ENCODE measurements at places on chromosomes 5 and 9.

GRCh38 chr5:83919071-83920041 lies 198.7 kb upstream of the HAPLN1 start:
- no peaks in the 10 kb centered on the region for H3K36me3 ChIP-seq
- peak overlapping the region; percentile 34 for H3K27ac ChIP-seq
- peaks cover 2% of the 10 kb centered on the region for H3K4me1 ChIP-seq
- H3K4me3 ChIP-seq: no peak overlapping the region

DNA sequence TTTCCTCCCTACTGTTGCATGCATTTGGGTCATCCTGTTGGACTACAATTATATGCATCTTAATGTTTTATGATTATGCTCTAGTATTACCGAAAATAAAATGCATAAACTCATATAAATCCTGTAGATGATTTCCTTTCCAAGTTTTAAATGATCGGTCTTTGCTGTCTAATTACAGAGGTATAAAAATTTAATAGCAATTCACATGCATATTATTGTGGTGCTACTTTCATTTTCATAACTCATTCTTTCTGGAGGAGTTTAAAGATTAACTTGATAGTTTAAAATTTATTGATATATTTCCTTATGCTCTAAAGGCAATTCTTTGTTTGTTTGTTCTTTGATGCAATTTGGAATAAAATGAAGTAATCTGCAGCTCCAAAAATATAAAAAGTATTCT lies 1475.1 kb downstream of the MAT2B start:
- H3K27ac ChIP-seq: no peak overlapping the region
- no peak overlapping the region for H3K4me3 ChIP-seq
- no peak for DNase-seq
- H3K4me1 ChIP-seq: no peaks in the 10 kb centered on the region
- no peaks in the 10 kb centered on the region for H3K27me3 ChIP-seq
- no peaks in the 10 kb centered on the region for H3K36me3 ChIP-seq

DNA sequence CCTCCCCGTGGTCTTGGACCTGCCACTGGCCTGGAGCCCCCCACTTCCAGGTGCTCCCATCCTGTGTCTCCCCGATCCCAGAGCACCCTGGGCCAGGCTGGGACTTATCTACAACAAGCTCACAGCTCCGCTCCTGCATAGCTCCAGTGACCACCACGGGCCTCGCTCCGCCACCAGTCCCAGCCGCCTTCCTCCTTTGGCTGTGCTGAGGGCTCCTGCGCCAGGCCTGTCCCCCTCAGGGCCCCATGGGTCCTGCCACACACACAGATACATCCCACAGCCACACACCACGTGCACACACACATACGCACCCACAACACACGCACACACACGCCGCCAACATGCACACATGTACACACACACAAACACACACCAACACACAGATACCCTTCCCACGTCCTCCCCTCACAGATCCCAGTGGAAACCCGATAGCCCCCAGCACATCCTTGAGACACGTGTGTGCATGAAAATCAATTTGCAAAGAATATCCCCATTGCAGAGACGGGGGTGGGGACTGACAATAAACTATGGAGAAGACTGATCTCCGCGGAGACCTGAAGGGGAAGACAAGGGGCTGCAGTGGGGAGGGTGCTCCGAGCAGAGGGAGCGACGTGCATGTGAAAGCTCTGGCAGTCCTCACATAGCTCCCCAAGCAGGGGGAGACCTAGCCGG lies 18.5 kb upstream of the LAMC3 start:
- no peak overlapping the region for H3K4me3 ChIP-seq
- H3K27ac ChIP-seq: no peak overlapping the region
- peaks cover 10% of the 10 kb centered on the region for H3K4me1 ChIP-seq
- DNase-seq: no peak
- H3K27me3 ChIP-seq: peaks cover 71% of the 10 kb centered on the region
- no peaks in the 10 kb centered on the region for H3K36me3 ChIP-seq

DNA sequence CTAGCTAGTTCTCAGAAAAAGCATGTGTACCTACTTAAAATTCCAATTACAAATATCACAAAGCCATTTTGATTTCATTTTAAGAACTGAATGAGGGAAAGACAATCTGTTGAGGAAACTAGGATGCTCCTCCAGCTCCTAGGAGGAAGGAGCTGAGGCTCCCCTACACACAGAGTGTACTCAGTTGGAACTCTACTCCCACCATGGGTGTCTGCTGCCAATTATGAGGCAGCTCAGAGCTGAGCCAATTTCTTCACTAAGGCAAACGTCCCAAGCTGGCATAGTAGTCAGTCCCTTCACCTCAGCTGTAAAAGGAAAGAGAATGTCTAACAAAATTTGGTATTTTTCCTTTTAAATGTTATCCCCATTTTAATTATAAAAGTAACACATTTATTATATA lies 300.0 kb upstream of the TRPC7 start:
- peaks cover 2% of the 10 kb centered on the region for H3K4me1 ChIP-seq
- no peak for DNase-seq
- no peak overlapping the region for H3K27ac ChIP-seq
- no peak overlapping the region for H3K4me3 ChIP-seq

DNA sequence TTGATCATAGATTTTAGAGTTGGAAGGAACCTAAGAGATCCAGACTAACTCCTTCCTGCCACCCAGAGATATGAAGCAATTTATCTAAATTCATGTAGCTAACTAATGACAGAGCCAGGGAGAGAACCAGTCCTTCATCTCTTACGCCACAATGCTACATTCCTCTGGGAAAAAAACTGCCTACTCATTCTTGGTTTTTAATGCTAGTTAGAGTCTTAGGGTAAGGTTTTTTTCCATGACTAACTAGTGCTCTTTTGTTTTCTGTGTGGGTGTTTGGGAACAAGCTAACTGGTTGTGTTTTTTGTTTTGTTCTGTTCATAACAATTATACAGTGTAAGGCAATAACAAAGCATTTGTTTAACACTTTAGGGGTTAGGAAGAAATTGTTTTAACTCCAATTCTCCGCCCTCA lies 52.4 kb downstream of the SLC44A1 start:
- peak; percentile 98 for DNase-seq
- peaks cover 20% of the 10 kb centered on the region for H3K36me3 ChIP-seq
- H3K27me3 ChIP-seq: no peaks in the 10 kb centered on the region

GRCh38 chr5:11143456-11144267 lies 382.6 kb upstream of the DAP start:
- H3K27ac ChIP-seq: no peak overlapping the region
- no peak for DNase-seq
- no peaks in the 10 kb centered on the region for H3K36me3 ChIP-seq

GRCh38 chr9:109182940-109183798 lies 16.1 kb upstream of the FRRS1L start:
- H3K27ac ChIP-seq: no peak overlapping the region
- DNase-seq: peak; percentile 29
- H3K36me3 ChIP-seq: no peaks in the 10 kb centered on the region
- no peaks in the 10 kb centered on the region for H3K4me1 ChIP-seq
- H3K27me3 ChIP-seq: peaks cover 58% of the 10 kb centered on the region
- H3K4me3 ChIP-seq: no peak overlapping the region

- no peaks in the 10 kb centered on the region for H3K27me3 ChIP-seq
- H3K4me1 ChIP-seq: peaks cover 11% of the 10 kb centered on the region
- DNase-seq: peak; percentile 55
- peak overlapping the region; percentile 91 for H3K27ac ChIP-seq
- no peaks in the 10 kb centered on the region for H3K36me3 ChIP-seq
Observed at GRCh38 chr9:16039218-16039987, 486.6 kb downstream of the CCDC171 start.

- H3K4me1 ChIP-seq: no peaks in the 10 kb centered on the region
- no peak for DNase-seq
- H3K36me3 ChIP-seq: no peaks in the 10 kb centered on the region
- no peaks in the 10 kb centered on the region for H3K27me3 ChIP-seq
- H3K4me3 ChIP-seq: no peak overlapping the region
Observed at GRCh38 chr9:107895501-107896001, 406.0 kb upstream of the KLF4 start.

- DNase-seq: no peak
- no peaks in the 10 kb centered on the region for H3K4me1 ChIP-seq
- H3K36me3 ChIP-seq: peaks cover 64% of the 10 kb centered on the region
Observed at GRCh38 chr5:178869577-178869976, 9.8 kb downstream of the ZNF354B start.

GRCh38 chr5:180129291-180130190 lies 58.0 kb upstream of the RNF130 start:
- peaks cover 14% of the 10 kb centered on the region for H3K4me1 ChIP-seq
- no peak for DNase-seq
- H3K36me3 ChIP-seq: no peaks in the 10 kb centered on the region
- peaks cover 11% of the 10 kb centered on the region for H3K27me3 ChIP-seq
- H3K27ac ChIP-seq: no peak overlapping the region

DNA sequence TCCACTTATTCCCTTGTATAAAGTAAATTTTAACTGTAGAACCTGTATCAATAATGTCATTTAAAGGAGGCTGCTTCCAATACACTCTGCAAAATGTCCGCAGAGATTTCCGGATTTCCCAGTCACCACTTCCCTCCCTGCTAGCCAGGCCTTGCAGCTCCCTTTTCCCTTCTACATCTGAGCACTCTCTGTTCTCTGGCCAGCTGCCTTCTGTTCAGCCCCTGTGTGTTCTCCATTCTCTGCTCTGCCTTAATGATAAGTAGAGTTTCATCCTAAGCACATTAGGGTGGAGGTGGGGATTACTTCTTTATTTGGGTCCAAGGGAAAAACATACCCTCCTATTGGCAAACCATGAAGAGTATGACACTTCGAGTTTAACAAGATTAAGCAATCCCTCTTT lies 719.6 kb upstream of the WWC1 start:
- H3K36me3 ChIP-seq: no peaks in the 10 kb centered on the region
- no peak for DNase-seq
- no peak overlapping the region for H3K27ac ChIP-seq

GRCh38 chr5:135392256-135392655 lies 6.8 kb downstream of the MACROH2A1 start:
- peaks cover 14% of the 10 kb centered on the region for H3K36me3 ChIP-seq
- peak; percentile 82 for DNase-seq
- no peak overlapping the region for H3K4me3 ChIP-seq
- H3K27ac ChIP-seq: peak overlapping the region; percentile 90
- H3K4me1 ChIP-seq: peaks cover 45% of the 10 kb centered on the region

GRCh38 chr5:149917073-149917676 lies 27.4 kb downstream of the PDE6A start:
- no peaks in the 10 kb centered on the region for H3K36me3 ChIP-seq
- H3K4me3 ChIP-seq: no peak overlapping the region
- no peaks in the 10 kb centered on the region for H3K27me3 ChIP-seq
- no peak for DNase-seq

DNA sequence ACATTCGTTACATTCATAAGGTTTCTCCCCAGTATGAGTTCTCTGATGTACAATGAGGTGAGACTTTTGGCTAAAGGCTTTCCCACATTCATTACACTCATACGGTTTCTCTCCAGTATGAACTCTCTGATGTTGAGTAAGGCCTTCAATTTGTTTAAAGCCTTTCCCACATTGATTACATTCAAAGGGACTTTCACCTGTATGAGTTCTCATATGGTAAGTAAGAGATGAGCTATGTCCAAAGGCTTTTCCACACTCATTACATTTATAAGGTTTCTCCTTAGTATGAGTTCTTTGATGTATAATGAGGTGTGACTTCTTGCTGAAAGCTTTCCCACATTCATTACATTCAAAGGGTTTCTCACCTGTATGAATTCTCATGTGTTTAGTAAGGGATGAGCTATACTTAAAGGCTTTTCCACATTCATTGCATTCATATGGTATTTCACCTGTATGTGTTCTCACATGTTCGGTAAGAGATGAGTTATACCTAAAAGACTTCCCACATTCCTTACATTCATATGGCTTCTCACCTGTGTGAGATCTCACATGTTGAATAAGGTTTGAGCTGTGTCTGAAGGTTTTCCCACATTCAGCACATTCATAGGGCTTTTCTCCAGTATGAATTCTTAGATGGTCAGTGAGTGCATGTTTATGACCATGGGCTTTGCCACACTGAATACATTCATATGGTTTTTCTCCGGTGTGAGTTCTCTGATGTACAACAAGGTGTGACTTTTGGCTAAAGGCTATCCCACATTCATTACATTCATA lies 13.5 kb downstream of the ZFP37 start:
- no peak overlapping the region for H3K27ac ChIP-seq
- DNase-seq: peak; percentile 22
- no peak overlapping the region for H3K4me3 ChIP-seq

- peaks cover 34% of the 10 kb centered on the region for H3K4me1 ChIP-seq
- H3K27ac ChIP-seq: no peak overlapping the region
- no peak overlapping the region for H3K4me3 ChIP-seq
Observed at GRCh38 chr9:133927041-133927440, 65.1 kb downstream of the VAV2 start.

DNA sequence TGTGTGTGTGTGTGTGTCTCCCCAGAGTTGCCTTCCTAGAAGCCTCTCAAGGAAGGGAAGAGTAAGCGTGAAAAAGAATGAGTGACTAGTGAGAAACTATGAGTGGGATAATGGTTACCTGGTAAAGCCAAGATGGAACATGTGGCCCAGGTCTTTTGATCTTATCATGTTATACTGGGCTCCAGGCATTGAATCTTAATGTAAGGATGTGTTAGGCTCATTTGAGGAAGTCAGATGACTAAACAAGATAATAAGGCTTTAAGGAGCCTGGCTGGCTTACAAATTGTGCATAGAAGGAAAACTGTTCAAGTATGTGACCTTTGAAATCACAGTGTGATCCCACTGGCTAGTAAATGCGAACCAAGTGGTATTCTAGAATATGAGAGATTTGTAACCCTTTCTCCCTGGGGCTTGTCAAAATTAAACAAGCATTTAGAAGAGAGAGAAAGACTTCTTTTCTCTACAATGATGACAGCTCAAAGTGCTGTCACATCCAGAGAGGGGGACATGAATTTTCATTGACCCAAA lies 29.9 kb upstream of the HMHB1 start:
- no peaks in the 10 kb centered on the region for H3K27me3 ChIP-seq
- H3K4me3 ChIP-seq: no peak overlapping the region

DNA sequence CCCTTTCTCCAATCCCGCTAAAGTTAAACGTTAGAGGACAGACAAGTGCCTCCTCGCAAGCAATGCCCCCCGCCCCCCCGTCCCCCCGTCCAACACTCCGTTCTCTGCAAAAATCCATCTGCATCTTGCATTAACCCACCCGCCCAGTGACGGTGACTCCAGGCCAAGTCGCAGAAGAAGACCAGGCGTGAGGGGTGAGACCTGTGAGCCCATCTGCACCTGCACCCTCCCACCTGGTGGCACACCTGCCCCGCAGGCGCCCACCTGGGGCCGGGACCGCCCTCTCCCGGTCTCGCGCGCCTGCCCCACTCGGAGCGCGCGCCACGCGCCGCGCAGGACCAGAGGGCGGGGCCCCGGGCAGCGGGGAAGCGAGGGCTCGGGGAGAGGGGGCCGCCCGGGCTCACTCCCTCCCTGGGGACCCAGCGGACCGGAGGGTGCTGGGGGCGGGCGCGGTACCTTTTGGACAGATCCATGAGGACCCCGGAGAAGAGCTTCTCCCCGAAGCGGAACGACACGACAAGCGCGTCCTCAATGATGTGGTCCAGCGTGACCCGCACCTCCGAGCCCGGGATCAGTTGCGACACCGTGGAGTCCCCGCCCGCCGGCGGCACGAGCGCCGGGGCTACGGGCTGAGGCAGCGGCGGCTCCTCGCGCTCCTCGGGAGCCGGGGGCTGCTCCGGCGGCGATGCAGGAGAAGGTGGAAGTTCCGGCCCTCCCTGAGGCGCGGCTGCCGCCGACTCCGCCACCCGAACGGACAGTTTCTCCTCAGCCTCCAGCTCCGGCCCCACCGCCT lies 705 bp downstream of the PWWP2A start:
- H3K36me3 ChIP-seq: peaks cover 31% of the 10 kb centered on the region
- H3K4me3 ChIP-seq: peak overlapping the region; percentile 86
- H3K4me1 ChIP-seq: peaks cover 5% of the 10 kb centered on the region
- peak overlapping the region; percentile 75 for H3K27ac ChIP-seq

GRCh38 chr5:141507387-141508091 lies 18.7 kb downstream of the PCDHGC5 start:
- H3K4me1 ChIP-seq: peaks cover 39% of the 10 kb centered on the region
- no peaks in the 10 kb centered on the region for H3K27me3 ChIP-seq
- peak overlapping the region; percentile 95 for H3K27ac ChIP-seq
- peaks cover 71% of the 10 kb centered on the region for H3K36me3 ChIP-seq
- DNase-seq: peak; percentile 96
- H3K4me3 ChIP-seq: no peak overlapping the region
